NCI-H524 (cell line): ENCODE measurements at places on chromosomes 5 and 9.

DNA sequence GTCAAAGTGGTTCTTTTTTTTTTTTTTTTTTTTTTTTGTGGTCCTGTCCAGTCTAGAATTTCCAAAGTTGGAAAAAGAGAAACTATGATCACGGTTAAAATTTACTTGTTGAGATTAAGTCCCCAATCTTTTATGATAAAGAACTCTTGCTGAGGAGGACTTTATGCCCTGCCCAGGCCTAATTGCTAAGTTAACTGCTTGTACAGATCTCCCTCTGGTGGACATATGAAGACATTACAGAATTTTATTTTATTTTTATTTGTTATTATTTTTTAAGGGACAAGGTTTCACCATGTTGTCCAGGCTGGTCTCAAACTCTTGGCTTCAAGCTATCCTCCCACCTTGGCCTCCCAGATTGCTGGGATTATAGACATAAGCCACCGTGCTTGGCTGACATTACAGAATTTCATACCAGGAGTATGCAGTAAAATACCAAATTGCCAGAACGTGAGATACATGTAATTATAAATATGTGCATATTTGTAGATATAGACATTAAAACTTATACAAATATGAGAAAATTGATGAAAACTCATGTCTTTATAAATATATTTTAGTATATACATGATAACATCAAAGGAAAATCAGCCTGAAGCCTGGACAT, 91.2 kb downstream of the RFK start:
- DNase-seq = peak; percentile 34

GRCh38 chr5:9838916-9839315, 208.8 kb upstream of the TAS2R1 start:
- peak; percentile 72 for DNase-seq

DNA sequence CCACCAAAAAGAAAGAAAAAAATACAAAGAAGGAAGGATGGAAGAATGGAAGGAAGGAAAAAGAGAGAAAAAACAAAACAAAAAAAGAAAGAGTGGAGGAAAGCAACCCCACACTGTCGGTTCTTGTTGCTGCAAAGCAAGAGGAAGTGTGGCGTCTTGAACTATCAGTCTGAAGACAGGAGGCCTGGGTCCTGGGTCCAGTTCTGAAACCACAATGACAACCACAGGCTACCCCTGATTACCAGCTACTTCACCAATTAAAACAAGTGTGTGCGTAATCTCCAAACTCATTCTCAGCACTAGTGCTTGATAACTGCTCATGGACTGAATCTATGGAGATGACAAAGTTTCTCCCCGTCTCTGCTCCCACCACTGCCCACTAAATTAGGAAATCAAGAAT, 93.7 kb downstream of the RASEF start:
- no peak for DNase-seq

DNA sequence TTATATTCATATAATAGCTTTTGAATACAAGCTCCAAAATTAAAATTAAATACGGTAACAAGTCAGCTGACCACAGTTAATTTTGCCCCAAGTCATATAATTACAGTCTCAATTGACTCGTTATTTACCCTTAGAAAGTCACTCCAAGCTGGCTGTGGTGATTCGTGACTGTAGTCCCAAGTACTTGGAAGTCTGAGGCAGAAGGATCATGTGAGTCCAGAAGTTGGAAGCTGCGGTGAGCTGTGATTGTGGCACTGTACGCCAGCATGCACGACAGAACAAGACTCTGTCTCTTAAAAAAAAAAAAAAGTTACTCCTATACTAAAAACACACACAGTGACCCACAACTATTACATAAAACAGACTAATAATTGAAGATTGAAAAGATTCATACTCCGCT, 31.6 kb upstream of the DTWD2 start:
- no peak for DNase-seq

DNA sequence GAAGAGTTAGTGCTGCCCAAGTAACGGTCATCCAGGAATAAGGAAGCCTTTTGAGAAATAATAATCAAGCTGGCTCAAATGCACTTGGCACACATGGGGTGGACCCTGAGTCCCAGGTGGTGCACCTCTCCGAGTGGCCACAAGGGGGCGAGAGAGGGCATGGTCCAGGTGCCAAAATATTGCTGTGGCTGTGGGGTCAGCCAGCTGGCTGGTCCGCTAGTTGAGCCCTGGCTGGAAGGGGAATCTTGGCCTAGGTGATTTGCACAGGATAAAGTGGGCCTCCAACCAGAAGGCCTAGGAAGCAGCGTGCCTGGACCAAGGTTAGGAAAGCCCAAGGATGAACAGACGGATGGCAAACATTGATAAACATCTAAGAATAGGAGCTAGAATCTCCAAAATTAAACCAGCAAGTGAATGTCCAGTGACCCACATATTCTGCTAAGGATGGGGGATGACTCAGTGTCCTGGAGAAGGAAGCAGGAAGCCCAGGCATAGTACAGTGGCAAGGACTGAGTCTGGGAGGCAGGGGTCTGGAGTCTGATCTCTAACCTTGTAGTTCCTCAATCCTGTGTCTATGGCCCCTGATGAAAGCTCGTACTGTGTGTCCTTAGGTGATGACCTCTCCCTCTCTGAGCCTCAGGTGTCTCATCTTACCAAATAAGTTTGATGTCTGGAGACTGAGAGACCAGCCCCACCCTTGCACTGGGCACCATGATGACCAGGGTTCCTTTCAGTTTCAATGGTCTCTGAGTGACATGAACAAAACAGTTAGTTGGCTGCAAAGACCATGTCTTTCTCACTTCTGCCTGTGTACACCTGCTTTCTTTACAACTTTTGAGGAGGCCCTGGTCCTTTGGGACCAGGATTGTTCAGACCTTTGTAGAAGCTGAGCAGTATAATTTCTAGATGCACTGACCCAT, 19.2 kb upstream of the SHB start:
- DNase-seq = peak; percentile 7

DNA sequence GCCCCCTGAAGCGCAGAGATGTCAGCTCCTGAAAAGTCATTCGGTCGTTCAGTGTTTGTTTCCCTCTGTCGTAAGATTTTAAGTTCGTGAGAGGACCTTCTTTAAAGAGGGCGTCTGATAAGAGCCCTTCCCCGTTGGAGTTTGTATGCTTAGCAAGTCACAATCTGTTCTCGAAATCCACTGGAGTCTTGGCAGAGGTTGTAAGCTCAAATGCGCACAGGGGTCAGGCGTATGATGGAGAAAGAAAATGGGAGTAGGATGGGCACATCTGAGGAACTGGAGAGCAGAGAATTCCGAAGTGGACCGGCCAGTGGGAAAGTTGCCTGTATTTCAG, 710 bp downstream of the HSD17B4 start:
- DNase-seq = peak; percentile 29
